Thymus (tissue), 14 donors: ENCODE measurements at places on chromosomes 12 and 14. TPM values are rescaled to one million over a fixed set of nuclear protein-coding genes. Genes with fewer than 3 reads are reported as not detected.

- no peaks in the 10 kb centered on the region for H3K4me1 ChIP-seq
- H3K27me3 ChIP-seq = no peaks in the 10 kb centered on the region
- H3K27ac ChIP-seq = no peak overlapping the region
- no peaks in the 10 kb centered on the region for H3K36me3 ChIP-seq
Measured at GRCh38 chr14:93709249-93709648, 79.0 kb downstream of the PRIMA1 start.

GRCh38 chr12:120238217-120238616, 27.3 kb downstream of the PXN start:
- no peaks in the 10 kb centered on the region for H3K36me3 ChIP-seq
- H3K27ac ChIP-seq = no peak overlapping the region
- H3K27me3 ChIP-seq = no peaks in the 10 kb centered on the region
- H3K4me3 ChIP-seq = no peak overlapping the region
- H3K4me1 ChIP-seq = peaks cover 4% of the 10 kb centered on the region
- no peak for DNase-seq

DNA sequence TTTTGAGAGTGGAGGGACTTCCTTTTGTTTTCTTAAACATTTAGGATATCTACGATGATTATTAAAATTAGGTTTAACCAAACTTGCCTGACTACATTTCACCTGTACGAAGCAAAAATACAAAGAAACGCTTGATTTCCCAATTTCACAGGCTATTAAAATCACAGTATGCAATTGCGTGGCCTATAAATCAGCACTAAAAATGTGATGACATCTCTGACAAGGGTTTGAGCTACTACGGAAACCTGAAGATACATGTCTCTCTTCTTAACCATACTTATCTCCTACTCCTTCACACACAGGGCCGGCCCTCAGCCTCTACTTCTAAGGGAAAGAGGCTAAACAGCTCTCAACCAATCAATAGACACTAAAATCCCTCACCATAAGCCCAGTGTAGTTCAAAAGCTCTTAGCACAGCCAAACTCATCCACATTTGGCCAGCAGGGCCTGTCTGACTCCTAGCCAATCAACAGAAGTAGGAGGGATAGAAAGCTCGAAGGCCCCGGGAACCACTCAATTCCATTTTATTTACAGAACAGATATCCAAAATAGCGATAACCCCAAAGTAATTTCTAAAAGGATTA, 137.3 kb downstream of the FOXN3 start:
- no peaks in the 10 kb centered on the region for H3K27me3 ChIP-seq
- H3K36me3 ChIP-seq = peaks cover 11% of the 10 kb centered on the region
- no peak overlapping the region for H3K4me3 ChIP-seq
- H3K4me1 ChIP-seq = no peaks in the 10 kb centered on the region
- no peak for DNase-seq

GRCh38 chr14:61860294-61860918, 98.2 kb downstream of the SNAPC1 start:
- no peaks in the 10 kb centered on the region for H3K27me3 ChIP-seq
- no peaks in the 10 kb centered on the region for H3K36me3 ChIP-seq
- no peak overlapping the region for H3K4me3 ChIP-seq
- H3K27ac ChIP-seq = no peak overlapping the region

Gene GDF3
- 0.37 TPM for polyA plus RNA-seq

Gene DNAI7
- 1.1 TPM for polyA plus RNA-seq

GRCh38 chr12:65055859-65056258, 65.2 kb downstream of the WIF1 start:
- H3K27me3 ChIP-seq = no peaks in the 10 kb centered on the region
- no peak for DNase-seq
- H3K4me3 ChIP-seq = no peak overlapping the region
- H3K27ac ChIP-seq = no peak overlapping the region
- H3K4me1 ChIP-seq = no peaks in the 10 kb centered on the region

Gene ABCC9
- polyA plus RNA-seq = 1.5 TPM

GRCh38 chr14:58557242-58557641, 80.5 kb upstream of the DACT1 start:
- no peak for DNase-seq
- no peak overlapping the region for H3K27ac ChIP-seq
- no peak overlapping the region for H3K4me3 ChIP-seq
- H3K36me3 ChIP-seq = no peaks in the 10 kb centered on the region
- H3K4me1 ChIP-seq = no peaks in the 10 kb centered on the region

GRCh38 chr12:6355491-6356373, 13.9 kb upstream of the TNFRSF1A start:
- no peak for DNase-seq
- H3K27me3 ChIP-seq = no peaks in the 10 kb centered on the region
- no peak overlapping the region for H3K4me3 ChIP-seq
- no peak overlapping the region for H3K27ac ChIP-seq
- peaks cover 35% of the 10 kb centered on the region for H3K4me1 ChIP-seq

DNA sequence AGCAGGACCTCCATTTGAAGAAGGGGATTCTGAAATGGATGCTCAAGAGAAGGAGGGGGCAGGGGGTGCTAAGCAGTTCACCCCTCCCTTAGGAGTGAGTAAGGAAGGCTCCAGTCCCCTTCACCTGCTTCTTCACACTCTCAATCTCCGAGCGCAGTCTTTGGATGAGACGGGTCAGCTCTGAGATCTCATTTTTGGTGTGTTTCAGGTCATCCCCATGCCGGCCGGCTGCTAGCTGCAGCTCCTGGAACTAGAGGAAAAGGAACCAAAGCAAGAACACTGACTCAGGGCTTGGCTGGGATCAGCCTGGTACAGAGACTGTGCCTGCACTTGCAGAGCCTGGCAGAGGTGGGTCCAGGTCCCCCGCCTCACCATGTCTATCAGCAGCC, 7.3 kb downstream of the KRT73 start:
- H3K27me3 ChIP-seq = no peaks in the 10 kb centered on the region
- H3K27ac ChIP-seq = peak overlapping the region; percentile 72
- DNase-seq = no peak
- no peaks in the 10 kb centered on the region for H3K36me3 ChIP-seq
- H3K4me1 ChIP-seq = peaks cover 28% of the 10 kb centered on the region

Gene KCNH3
- polyA plus RNA-seq = 3.3 TPM

Gene KIF21A
- polyA plus RNA-seq = 5.0 TPM

Gene MANSC1
- 4.6 TPM for polyA plus RNA-seq

Gene OAS3
- 10.2 TPM for polyA plus RNA-seq
